ENCODE measurements at places on chromosomes 12 and 14.

GRCh38 chr14:20440465-20440864 lies 4.5 kb upstream of the KLHL33 start:
- DNase-seq = no peak

GRCh38 chr14:22752422-22752821 lies 14.1 kb upstream of the OXA1L start:
- no peak for DNase-seq

- DNase-seq = no peak
Observed at GRCh38 chr14:74413627-74414026, 12.4 kb downstream of the SYNDIG1L start.

DNA sequence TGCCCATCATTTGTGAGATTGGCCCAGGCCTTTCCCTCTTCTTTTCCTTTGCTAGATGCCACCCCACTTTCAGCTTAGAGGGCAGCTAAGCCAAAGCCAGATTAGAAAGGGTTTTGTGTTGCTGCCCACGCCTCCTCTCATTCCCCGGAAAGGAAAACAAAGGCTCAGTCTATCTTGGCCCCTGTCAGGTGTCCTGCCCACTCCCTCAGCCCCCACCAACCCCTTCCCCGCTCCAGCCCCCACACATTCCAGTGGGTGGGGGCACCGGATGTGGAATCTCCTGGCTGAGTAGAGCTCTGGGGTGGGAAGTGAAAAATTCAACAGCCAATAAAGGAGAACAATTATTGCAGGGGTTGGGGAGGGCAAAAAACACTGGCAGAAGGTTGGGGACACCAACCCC lies 2.2 kb downstream of the BLOC1S1 start:
- DNase-seq = no peak

DNA sequence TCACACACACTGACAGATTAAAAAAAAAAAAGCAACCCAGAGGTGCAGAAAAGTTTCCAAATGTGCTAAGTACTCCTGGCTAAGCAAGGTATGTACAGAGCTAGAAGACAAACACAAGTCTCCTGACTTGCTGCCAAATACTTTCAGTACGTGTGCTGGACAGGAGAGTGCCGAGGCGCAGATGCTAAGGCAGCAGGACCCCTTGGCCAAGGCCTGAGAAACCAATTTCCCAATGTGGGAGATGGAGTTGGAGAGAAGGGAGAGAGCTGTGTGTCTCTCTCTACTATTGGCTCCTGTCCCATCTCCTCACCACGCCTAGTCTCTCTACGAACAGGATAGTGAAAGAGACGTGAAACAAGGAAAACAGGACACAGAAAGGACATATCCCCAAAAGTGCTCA lies 5.3 kb downstream of the SPRYD3 start:
- DNase-seq = no peak

GRCh38 chr12:19388131-19388549 lies 51.2 kb upstream of the AEBP2 start:
- DNase-seq = no peak

DNA sequence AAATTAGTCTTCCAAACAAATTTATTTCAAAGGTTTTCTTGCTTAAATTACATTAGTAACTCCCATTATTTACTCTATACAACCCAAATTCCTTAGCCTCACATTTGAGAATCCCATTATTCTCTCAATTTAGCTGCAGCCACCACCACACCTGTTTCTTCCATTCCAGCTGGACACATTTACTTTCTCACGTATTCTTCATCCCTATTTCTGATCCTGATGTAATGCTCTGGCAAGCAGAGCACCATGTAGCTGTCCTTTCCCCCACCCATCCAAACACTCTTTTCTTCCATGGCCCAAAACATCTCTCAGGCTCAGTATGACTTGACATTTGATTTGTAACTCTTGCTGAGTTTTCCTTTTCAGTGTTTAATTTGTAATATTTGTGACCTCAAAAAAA lies 240.2 kb upstream of the CLEC14A start:
- no peak for DNase-seq

DNA sequence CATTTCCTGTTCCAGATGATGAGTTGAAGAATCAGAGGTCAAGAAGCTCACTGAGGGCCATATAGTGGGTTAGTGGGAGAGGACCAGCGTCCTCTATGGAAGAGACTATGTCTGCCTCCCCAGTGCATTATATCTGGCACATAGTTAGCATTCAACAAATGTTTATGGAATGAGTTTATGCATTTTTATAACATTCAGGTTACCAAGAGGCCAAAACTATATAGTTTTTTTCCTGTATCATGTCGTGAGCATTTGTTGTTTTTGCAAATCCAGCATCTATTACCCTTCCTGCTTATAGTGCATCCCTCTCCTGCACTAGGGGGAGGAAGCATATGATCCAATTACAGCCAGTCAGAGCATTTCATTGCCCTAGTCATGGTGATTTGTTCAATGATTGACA lies 60.6 kb downstream of the SUDS3 start:
- no peak for DNase-seq

- no peak for DNase-seq
Observed at GRCh38 chr14:61733972-61734371, 28.2 kb upstream of the SNAPC1 start.

- DNase-seq = no peak
Observed at GRCh38 chr14:59013672-59014298, 174.7 kb upstream of the DAAM1 start.

All from mucosa of descending colon (tissue), 3 donors.